Epithelial cell of esophagus (primary cell): ENCODE measurements at places on chromosomes 7 and 10.

- peak; percentile 24 for DNase-seq
Observed at GRCh38 chr10:58511765-58512490, 744 bp upstream of the BICC1 start.

DNA sequence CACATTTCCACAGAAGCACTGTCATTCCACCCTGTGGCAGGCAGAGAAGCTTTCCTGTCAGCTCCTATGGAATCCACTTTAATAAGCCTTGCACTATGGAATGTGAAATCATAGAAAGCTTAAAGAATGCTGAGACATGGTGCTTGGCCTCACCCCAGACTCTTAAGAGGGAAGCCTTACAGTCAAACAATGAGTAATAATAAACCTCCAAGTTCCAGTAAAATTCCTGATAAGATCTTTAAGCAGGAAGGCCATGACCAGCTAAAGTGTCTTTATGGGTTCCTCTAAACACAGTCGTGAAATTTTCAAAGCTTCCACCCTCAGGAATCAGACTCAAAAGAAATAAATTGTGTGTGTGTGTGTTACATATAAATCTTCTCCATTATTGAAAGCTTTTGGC is 11.9 kb upstream of the TEX36 start:
- DNase-seq = peak; percentile 37

- DNase-seq = no peak
Observed at GRCh38 chr10:43091846-43092245, 15.0 kb downstream of the RET start.

DNA sequence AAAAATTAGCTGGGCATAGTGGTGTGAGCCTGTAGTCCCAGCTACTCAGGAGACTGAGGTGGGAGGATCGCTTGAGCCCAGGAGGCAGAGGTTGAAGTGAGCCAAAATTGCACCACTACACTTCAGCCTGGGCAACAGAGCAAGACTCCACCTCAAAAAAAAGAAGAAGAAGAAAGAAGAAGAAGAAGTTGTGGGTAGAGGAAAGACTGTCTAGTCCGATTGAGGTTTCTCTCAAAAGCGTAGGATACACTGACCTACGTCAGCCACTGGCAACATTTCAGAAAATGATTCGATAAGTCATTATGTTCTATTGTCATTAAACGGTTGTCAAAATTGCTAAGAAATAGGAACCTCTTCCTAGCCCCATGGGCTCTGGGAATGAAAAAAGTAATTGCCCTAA is 22.3 kb upstream of the RHBDD2 start:
- no peak for DNase-seq
